Cortex of kidney (tissue), 1 donor: ENCODE measurements at places on chromosomes 4 and X.

DNA sequence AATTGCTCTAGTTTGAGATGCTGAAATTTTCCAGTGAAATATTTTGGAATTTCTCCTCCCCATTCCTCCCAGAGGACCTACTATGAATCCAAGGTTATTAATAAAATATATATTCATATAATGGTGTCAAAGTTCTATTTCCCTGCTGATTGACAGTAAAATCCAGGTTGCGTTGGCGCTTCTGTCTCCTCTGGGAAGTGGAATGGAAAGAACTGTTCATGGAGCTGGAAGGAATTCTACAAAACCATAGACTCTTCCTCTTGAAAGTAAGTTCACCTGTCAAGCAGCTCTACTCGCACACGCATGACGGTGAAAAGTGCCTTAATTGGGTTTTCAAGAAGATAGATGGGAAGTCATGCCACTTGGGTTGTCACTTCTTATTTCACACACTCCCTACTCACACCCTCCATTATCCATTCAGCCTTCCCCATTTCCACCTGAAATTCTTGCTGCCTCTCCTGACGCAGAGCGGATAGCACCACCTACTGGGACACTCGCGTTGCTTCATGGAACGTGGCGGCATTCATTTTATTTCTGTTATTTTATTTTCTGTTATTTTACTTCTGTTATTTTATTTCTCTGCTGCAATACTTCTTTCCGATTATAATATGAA lies 351.6 kb downstream of the NLGN4X start:
- DNase-seq: no peak

GRCh38 chrX:63657821-63658220 lies 127.2 kb downstream of the ARHGEF9 start:
- no peak for DNase-seq

GRCh38 chrX:15860921-15861320 lies 6.3 kb upstream of the AP1S2 start:
- DNase-seq: no peak

- DNase-seq: no peak
Measured at GRCh38 chrX:24229976-24230375, 80.4 kb downstream of the ZFX start.

- no peak for DNase-seq
Measured at GRCh38 chr4:147628415-147628814, 11.2 kb downstream of the TMEM184C start.

GRCh38 chr4:5034206-5034605 lies 14.9 kb upstream of the CYTL1 start:
- DNase-seq: no peak

- DNase-seq: no peak
Measured at GRCh38 chr4:176054942-176055341, 10.7 kb upstream of the WDR17 start.

- no peak for DNase-seq
Measured at GRCh38 chr4:56324011-56324610, 63.2 kb downstream of the AASDH start.

GRCh38 chrX:72073633-72074032 lies 58.1 kb downstream of the RTL5 start:
- no peak for DNase-seq

DNA sequence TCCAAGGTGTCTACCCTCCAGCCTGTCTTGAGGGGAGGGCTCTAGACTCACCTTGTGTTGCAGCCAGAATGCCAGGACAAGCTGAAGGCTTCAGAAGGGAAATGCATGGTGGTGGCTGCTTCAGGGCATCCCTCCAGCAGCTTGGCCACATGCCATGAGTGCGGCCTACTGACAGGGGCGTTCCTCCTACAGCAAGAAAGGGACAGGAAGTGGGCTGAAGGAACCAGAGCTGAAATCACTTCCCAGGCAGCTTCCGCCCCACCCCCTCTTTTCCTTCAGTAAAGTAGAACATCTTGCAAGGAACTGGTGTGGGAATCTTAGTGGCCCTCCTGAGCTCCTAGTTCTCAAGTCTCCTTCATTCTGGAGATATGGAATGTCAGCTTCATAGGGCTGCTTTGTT lies 167.5 kb upstream of the DGKK start:
- no peak for DNase-seq

DNA sequence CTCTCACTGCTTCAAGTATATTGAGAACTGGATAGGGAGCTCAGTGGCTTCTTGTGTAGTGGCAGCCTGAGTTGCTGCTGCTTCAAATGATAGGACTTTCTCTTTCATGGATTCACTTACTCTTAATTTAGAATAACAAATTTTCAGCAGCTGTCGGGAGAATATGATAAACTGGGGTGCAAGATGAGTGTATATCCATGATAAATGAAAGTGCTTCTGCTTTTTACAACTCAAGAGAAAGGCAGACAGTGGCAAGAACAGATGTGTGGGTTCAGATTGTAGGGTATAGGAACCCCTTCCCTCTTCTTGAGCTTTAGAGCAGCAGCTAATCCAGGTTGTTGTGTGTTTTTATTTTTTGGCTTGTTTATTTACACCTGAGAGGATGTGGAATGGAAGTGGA lies 1.0 kb downstream of the SH3BGRL start:
- DNase-seq: no peak

DNA sequence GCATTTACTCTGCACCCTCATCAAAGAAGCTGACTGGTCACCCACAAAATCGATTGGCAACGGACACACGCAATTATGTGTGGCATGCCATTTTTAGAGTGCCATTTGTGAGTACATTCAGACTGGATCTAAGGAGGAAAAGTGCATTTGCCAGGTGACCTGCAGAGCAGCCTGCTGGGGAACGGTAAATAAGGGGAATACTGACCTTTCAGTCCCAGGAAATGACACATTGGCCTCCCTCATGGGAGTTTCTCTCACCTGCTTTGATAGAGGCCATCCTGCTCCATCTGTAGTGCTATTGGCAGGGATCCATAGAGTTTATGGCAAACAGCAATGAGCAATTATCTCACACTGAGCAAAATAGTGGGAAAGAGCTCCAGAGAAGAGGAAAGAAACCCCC lies 127.8 kb downstream of the DDX53 start:
- no peak for DNase-seq

DNA sequence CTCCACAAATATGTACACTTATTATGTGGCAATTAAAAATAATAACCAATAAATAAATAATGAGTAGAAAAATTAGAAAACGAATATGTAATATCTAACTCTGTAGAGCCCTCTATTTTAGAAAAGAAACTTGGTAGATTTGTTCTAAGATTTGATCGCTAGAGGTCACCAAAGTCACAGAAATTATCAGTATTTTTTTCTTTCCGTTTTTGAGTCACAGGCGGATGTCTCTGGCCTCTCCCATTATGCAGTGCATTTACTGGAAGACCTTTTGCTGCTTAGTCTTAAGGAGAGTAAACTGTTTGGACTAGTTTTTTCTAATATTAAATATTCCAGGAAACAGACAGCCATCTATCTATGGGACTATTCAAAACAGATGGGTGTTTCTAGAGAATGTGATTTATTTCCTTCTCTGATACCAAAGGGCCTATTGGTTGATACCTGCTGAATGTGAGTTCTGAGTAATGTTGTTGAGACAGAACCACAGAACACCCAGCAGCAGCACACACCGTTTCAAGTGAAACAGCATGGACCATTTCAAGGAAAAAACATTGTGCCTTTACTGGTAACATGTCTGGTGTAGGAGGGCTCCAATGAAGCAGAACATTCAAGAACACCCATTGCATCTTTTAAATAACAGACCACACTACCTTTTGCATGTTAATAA lies 34.0 kb upstream of the GYPA start:
- DNase-seq: no peak

GRCh38 chr4:7183780-7184460 lies 8.4 kb upstream of the SORCS2 start:
- no peak for DNase-seq

GRCh38 chrX:152537373-152537772 lies 86.3 kb upstream of the GABRA3 start:
- no peak for DNase-seq

DNA sequence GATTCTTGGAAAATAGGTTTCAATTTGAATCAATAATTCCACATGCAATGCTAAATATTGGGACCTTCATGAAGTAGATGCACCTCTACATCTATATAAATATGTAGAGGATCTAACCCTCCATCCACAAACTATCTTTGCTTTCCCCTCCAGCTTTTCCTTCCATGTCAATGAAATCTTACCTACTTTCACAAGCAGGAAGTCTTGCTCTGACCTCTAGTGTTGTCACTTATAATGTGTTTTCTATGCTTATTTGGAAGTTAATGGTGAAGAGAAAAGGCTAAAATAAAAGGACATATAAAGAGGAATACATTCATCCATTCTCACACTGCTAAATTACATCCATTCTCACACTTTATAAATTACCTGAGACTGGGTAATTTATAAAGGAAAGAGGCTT lies 472.7 kb upstream of the DIAPH2 start:
- no peak for DNase-seq

- no peak for DNase-seq
Measured at GRCh38 chr4:112325530-112325929, 28.4 kb downstream of the ALPK1 start.

DNA sequence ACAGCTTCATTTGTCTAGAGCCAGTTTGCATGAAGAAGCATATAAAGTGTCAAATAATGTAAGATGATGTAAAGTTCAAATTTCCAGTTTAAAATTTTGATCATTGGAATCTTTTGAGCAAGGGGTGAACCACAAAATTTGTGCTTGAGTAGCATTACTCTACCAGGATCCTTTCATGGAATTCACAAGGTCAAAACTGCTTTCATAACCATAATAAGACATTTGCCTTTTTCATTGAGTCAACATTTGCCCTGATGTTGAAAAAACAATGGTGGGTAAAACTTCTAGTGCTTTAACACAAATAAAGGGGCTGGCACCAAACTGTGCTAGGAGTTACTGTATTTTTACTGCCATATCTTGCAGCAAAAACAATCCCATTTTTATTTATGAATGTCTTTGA lies 142.2 kb downstream of the GLRA3 start:
- DNase-seq: no peak

GRCh38 chr4:28351826-28352225 lies 1491.2 kb downstream of the STIM2 start:
- no peak for DNase-seq

- DNase-seq: no peak
Measured at GRCh38 chr4:72513227-72513626, 55.8 kb downstream of the ADAMTS3 start.

DNA sequence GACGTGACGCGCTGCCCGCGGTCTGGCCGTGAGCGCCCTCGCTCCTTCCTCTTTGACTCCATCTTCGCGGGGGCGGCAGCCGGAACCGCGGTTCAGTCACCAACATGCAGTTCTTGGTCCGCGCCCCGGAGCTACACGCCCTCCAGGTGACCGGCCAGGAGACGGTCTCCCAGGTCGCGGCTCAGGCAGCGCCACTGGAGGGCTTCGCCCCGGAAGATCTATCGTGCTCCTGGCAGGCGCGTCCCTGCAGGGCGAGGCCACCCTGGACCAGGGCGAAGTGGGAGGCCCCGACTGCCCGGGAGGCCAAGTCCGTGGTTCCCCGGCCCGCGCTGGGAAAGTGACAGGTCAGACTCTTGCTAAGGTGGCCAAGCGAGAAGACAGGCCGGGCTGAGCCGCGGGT lies 2.9 kb downstream of the TRIML2 start:
- DNase-seq: no peak

DNA sequence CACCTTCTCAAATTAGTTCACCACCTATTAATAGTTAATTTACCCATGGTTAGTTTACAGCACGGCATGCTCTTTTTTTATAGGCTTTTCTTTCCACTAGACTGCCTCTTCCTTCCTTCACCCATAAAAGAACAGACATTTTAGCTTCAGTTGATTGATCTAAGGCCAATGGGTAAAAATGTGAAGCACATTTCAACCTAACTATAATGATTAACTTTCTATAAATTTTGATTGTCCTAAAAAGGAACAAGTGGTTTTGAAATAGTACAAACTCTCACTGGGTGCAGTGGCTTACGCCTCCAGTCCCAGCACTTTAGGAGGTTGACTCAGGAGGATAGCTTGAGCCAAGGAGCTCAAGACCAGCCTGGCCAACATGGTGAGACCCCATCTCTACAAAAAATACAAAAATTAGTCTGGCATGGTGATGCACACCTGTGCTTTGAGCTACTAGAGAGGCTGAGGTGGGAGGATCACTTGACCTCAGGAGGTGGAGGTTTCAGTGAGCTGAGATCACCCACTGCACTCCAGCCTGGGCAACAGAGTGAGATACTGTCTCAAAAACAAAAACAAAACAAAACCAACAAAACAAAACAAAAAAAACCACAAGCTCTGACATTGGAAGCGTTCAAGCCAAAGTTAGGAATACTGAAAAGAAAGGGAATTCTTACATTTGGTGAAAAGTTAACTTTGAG lies 89.9 kb upstream of the FAT1 start:
- DNase-seq: no peak

DNA sequence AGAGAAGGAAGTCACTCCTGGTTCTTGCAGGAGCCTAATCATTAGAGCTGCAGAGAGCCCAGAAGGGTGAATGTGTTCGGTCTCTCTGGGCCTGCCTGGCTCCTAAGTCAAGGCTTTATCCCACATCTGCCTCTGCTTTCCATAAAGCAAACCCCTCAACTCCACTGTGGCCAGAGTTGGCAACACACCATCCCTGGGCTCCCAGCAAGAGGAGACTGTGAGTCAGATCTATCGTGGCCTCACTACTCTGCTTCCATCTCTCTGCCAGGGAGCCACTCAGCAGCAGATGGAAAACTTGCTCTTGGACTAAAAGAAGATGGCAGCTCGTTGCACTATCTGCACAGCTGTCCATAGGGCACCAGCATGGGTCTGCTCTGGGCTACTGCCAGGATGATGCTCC lies 348.2 kb downstream of the FBXW7 start:
- DNase-seq: no peak

GRCh38 chr4:159006202-159006601 lies 96.7 kb upstream of the RAPGEF2 start:
- DNase-seq: no peak

DNA sequence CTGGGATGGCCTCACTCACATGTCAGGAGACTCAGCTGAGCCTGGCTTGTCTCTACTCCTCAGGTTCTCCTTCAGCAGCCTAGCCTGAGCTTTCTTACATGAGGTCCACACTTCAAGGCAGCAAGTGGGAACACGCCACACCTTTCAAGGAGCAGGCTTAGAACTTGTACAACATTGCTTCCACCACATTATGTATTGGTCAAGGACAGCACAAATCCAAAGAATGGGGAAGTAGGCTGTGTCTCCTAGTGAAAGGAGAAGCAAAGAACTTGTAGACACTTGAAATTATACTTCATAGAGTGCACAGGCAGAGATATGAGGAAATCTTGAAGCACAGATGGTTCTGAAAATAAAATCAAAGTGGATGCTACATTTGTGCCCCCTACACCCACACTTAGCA lies 120.9 kb upstream of the NOCT start:
- DNase-seq: no peak

- DNase-seq: no peak
Measured at GRCh38 chr4:108959491-108959890, 196.6 kb upstream of the ETNPPL start.

DNA sequence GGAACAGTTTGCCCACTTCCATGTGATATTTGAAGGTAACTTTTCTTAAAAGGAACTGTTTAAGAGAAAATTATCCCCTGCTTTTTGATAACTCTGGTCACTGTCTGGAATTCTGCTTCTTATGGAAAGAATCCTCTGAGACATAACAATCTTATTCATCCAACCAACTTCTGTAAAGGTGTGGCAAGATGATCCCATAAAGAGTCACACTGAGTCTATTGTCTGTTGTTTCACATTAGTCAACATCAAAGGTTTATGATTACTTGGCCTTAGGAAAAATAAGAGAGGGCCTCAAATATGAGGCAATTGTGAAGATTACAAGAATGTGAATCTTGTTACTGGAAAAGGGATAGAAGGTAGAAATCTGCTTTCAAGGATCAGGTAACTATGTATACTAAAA lies 88.0 kb upstream of the MAGEB18 start:
- DNase-seq: no peak

- no peak for DNase-seq
Measured at GRCh38 chrX:150517303-150517910, 51.0 kb upstream of the MTM1 start.
